ENCODE measurements at places on chromosomes 2 and 18.

- no peak for DNase-seq
Measured at GRCh38 chr2:206619011-206619410, 23.3 kb upstream of the FAM237A start.

- DNase-seq: no peak
Measured at GRCh38 chr2:16656784-16657391, 8.7 kb downstream of the CYRIA start.

DNA sequence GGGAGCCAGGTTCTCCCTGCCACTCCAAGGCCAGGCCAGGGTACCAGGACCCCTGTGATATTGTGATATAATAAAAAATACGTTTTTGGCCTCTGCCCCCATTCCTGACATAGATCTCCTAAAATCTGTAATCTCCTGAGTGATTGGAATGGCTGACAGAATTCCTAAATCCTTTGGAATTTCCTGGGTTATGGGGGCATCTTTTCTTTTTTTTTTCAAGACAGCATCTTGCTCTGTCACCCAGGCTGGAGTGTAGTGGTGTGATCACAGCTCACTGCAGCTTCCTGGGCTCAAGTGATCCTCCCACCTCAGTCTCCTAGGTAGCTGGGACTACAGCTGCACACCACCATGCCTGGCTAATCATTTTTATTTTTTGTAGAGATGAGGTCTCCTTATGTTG, 26.2 kb upstream of the TUBB6 start:
- no peak for DNase-seq

DNA sequence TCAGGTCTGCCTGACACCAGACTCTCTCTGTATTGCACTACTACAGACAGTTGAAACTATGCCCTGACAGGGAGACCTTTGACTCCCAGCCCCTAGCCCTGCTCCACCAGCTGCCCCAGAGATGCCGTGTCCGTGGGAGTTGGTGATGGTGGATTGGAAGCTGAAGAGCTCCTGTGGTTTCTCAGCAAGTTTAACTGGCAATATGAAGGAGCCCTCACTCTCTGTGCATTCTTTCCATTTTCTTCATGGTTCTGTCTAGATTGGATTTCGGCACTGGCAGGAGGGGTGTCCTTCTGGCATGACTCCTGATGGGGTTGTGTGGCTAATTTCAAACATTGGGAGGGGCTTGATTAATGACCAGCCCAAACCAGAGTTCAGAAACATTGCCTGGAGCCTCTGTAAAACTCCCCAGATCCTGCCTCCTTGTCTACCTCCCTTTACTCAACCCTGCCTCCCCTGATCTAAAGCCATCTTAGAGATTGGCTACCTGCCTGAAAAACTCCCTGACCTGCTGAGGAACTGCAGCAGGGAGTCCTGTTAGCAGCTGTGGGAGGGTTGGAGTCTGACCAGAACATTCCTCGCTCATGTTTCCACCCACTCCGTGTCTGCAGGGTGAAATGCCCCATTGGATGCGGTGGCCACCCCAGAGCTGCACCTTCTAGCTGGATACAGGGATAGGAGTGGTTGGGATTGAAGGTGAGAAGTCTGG, 206.9 kb upstream of the SPRED2 start:
- no peak for DNase-seq

DNA sequence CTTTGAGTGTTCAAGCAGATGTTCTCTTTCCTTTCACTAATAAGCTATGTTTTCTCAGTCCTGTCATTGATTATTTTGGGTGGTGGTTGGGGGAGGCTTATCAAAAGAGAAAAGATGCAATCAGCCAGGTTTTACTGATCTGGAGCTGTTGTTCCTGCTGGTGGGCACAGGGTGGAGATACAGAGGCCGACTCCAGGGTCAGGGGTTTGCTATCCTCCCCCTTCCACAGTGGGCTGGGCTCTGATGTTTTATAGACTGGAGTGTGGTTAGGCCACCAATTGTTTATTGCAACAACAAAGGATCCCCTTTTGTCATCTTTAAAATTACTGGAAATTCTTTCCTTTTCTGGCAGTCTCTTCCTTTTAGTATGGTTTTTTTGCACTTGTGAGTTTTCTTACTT, 120.5 kb downstream of the TANC1 start:
- DNase-seq: no peak

DNA sequence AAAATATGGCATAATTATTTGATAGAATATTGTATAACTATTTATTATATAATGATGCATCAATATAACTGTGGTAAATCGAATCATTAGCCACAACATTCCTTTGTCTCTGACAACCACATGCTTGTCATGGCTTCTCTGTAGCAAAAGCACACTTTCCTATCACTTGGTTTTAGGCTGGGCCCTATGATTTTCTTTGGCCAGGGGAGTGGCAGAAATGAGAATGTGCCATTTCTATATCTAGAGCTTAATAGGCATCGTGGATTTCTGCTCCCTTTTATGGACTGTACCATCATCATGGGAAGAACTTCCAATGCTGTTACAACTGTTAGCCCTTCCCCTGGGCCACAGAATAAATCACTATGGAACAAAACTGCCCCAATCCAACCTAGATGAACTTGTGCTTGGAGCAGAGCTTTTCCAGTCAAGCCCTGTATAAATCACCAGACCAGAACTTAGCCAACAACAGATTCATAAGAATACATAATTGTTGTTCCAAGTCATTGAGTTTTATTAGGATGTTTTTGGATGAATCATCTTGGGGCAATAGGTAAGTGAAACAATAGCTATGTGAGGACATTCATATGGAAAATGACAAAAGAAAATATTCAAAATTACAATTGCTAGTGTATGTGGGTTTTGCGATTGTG, 715.8 kb downstream of the ERBB4 start:
- DNase-seq: no peak

- DNase-seq: no peak
Measured at GRCh38 chr18:79520478-79521390, 125.0 kb downstream of the NFATC1 start.

DNA sequence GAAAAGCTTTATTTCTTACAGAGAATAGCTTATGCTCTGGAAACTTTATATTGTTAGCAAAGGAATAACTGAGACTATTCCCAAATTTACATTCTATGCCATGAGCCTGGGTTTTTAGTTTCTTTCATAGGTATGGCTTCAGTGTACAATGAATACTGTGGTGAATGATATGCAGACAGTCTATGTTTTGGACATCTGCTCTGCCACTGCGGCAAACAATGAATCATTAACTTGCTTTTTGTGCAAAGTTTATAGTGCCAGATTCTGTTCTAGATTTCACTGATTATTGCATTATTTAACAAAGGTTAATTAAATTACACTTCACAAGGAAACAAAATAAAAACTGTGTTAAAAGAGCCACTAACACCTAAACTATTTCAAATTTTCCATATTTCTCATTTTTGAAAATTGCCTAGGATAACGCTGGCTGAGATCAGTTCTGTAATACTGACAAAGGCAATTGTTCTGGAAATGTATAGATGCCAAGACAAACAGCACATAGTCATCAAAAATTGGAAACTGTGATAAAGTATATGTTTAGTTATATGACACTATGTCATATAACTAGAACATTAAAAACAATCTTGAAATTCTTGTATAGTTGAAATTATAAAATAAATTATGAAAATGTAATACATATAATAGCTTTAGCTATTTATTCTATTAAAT, 74.7 kb downstream of the ITSN2 start:
- no peak for DNase-seq

GRCh38 chr2:6352906-6353515, 512.7 kb downstream of the CMPK2 start:
- DNase-seq: peak; percentile 49

DNA sequence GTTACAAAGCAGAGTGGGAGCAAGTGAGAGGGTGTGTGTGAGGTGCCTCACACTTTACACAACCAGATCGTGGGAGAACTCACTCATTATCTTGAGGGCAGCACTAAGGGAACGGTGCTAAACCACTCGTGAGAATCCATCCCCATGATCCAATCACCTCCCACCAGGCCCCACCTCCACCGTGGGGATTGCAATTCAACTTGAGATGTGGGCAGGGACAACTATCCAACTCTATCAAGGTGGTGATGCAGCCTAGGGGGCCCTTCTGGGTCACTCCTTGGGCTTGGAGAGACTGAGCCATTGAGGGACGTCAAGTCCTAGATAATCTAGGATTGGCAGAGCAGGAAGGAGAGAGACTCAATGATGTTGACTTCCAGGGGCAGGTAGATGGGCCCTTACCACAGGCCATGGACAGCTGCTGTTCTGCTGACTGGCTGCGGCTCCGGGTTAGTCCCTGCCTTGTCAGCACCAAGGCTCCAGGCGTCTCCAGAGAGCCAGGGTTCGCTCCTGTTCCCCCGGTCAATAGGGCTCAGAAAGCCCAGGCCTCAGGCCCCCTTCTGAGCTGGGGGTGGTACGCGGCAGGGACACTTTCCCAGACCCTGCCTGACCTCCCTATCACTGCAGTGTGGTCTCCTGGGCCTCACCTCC, 193.2 kb upstream of the HS6ST1 start:
- DNase-seq: no peak

DNA sequence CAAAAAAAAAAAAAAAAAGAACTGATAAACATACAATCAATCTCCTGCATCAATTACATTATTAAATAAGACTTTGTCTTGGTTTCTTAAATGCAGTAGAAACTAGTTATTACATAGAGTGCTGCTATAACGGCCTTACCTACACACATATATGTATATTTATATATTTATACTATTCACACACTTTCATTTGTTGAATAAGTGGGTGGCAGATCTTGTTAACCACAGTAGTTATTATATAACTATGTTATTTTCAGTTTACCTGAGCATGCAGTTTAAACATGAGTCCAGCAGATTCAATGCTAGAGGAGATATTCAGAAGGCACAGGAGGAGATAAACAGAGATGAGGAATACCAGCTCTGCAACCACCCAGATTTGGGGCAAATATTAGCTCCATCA, 81.5 kb upstream of the CD226 start:
- no peak for DNase-seq

- DNase-seq: no peak
Measured at GRCh38 chr2:140356697-140357096, 1576.5 kb upstream of the NXPH2 start.

DNA sequence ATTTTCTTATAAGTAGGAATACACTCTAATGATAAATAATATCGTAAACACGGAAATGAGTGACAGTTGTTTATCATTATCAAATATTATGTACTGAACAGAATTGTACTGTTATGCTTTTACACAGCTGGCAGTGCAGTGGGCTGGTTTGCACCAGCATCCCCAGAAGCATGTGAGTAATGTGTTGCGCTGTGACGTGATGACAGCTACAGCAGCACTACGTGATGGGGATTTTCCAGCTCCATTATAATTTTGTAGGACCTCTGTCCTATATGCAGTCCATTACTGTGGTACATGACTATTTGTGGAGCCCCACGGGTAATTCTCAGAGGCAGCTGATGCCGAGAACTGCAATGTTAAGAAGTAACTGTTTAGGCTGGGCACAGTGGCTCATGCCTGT, 77.3 kb upstream of the ATG16L1 start:
- no peak for DNase-seq

GRCh38 chr2:53448086-53448485, 319.5 kb upstream of the CHAC2 start:
- DNase-seq: no peak

DNA sequence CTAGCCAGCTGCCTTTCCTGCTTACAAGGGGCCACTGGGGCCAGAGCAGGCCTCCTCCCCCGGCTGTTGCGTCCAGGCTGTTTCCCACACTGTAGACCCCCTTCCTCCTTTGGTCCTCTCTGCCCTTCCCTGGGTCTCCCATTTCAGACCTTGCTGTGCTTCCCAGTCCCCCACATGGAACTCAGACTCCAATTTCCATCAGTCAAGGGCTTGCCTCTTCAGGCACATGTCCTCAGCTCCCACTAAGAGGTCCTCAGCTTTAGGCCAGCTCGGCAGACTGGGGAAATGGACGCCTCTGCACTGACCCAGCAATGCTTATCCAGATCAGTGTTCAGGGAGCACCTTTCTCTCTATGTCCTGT, 98.0 kb upstream of the BZW1 start:
- DNase-seq: no peak

DNA sequence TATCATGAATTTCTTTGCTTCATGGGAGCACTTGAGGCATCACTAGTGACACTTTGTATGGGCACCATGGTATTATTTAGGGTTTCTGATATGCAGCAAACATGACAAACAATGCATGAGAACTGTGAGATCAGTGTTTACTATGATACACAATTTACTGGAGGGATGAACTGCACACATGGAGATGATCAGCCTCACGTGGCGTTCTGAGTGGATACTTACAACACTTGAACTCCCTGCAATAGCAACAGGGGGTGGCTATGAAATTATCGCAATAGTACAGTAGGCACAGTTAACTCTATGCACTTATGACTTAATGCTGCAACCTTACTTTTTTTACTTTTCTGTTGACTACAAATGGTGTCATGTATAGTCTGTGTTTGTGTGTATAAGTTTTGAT, 18.5 kb upstream of the UGT1A8 start:
- no peak for DNase-seq

GRCh38 chr2:66541646-66542045, 106.7 kb downstream of the MEIS1 start:
- DNase-seq: no peak

DNA sequence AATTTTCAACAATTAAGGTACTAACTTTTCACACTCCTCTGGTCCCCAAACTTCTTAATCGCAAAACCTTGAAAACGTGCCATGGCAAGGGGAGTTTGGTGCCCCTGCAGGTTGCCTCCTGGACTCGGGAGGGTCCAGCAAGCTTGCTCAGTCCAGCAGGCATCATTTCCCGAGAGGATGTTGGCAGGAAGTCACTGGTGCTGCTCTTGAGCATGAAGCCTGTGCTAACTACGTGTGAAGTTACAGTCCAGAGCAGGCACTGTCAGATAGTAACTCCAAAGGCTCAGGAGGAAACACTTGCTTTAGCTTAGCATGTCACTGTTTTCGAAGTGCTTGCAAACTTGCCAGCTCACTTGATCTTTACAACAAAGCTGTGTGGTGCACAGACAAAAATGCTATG, 215.4 kb downstream of the MYCN start:
- DNase-seq: no peak

- no peak for DNase-seq
Measured at GRCh38 chr2:23690421-23691105, 236.4 kb downstream of the ATAD2B start.

GRCh38 chr18:5973099-5973498, 77.8 kb upstream of the TMEM200C start:
- DNase-seq: no peak

- no peak for DNase-seq
Measured at GRCh38 chr2:33704406-33704855, 105.3 kb upstream of the FAM98A start.

- no peak for DNase-seq
Measured at GRCh38 chr2:160299540-160299939, 99.5 kb upstream of the ITGB6 start.

- no peak for DNase-seq
Measured at GRCh38 chr2:140067661-140068060, 1287.5 kb upstream of the NXPH2 start.

All from COLO829 (cell line).